NCI-H1417 treated with DMSO at 0.1 percent for 48 hours (cell line): ENCODE measurements at places on chromosomes 6 and 20.

GRCh38 chr20:43583982-43584432 lies 6.7 kb upstream of the IFT52 start:
- no peak for DNase-seq

GRCh38 chr20:408843-409696 lies 971 bp downstream of the RBCK1 start:
- DNase-seq: no peak

GRCh38 chr6:41013466-41014153 lies 25.4 kb downstream of the UNC5CL start:
- DNase-seq: no peak

GRCh38 chr6:74066168-74066871 lies 370.3 kb downstream of the CD109 start:
- DNase-seq: no peak

DNA sequence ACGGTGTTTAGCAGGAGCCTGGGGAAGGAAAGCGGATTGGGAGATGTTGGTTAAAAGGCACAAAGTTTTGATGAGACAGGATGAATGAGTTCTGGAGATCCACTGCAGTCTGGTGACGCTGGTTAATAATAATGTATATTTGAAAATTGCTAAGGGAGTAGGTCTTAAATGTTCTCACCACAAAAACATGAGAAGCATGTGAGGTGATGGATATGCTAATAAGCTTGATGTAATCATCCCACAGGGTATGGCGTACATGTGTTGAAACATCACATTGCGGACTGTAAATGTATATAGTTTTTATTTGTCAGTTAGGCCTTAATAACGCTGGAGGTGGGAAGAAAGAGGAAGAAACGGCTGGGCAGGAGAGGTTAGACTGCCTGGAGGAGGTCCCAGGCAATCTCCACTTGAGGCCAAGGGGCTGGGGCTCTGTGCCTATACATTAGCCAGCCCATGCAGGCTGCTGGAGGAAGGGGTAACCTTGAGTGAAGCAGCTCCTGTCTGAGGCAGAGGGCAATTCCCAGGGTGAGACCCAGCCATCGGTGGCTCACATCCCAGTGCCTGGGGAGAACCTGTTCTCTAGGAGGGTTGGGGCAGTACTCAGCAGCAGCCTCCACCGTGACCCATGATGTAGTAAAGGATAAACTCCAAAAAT lies 188.2 kb upstream of the QKI start:
- DNase-seq: no peak

GRCh38 chr6:122994256-122994655 lies 1.8 kb upstream of the CLVS2 start:
- DNase-seq: no peak

DNA sequence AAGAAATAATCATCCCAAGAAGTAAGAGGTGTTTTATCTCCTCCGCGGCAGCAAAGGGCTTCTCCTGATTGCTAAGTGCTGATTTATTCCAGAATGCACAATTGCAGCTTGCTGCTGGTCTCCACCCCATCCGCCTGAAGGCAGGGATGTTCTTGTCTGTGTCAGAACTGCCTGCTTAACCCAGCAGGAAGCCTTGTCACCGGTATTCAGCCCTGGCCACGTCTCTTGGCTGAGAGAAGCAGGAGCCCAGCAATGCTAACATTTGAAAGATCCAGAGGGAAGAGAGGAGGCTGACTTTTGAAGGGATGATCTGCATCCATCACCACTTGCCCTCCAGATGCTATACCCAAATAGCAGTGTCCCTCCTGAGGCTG lies 4.2 kb downstream of the SCML4 start:
- DNase-seq: no peak
